ENCODE measurements at places on chromosomes 12 and 14.

- no peak for DNase-seq
Measured at GRCh38 chr12:47835006-47835830, 15.5 kb upstream of the HDAC7 start.

DNA sequence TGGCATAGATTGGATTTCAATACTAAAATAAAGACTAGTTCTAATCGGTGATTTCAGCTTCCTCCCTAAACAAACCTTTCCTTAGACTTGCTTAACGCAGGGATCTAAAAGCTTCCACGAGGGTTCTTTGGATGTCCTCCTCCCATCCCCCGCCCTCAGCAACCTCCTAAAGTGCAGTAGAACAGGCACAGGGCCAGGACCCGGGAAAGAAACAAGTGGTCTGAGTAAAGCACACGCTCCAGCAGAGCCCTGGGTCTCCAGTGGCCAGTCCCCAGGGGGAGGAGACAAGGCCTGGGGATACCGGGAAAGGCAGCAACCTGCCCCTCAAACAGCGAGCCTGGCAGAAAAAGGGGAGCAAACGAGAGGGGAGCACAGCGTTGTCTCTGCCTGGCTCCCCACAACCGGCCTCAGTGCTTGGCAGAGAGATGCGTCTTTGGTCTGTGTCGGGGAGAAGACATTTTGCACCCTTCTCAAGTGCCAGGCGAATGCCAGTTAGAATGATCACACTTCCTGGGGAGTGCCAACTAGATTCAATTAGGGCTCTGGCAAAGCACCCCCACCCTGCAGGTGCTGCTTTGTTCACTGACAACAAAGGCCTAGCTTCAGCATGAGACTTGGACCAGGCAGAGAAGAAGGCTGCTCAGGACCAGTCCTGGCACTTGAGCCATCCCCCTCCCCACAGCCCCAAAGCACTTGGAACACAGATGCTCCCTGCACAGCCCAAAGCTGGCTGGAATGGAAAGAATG lies 17.1 kb upstream of the SLC6A12 start:
- no peak for DNase-seq

- DNase-seq = no peak
Measured at GRCh38 chr12:50187084-50187900, 20.1 kb upstream of the CERS5 start.

DNA sequence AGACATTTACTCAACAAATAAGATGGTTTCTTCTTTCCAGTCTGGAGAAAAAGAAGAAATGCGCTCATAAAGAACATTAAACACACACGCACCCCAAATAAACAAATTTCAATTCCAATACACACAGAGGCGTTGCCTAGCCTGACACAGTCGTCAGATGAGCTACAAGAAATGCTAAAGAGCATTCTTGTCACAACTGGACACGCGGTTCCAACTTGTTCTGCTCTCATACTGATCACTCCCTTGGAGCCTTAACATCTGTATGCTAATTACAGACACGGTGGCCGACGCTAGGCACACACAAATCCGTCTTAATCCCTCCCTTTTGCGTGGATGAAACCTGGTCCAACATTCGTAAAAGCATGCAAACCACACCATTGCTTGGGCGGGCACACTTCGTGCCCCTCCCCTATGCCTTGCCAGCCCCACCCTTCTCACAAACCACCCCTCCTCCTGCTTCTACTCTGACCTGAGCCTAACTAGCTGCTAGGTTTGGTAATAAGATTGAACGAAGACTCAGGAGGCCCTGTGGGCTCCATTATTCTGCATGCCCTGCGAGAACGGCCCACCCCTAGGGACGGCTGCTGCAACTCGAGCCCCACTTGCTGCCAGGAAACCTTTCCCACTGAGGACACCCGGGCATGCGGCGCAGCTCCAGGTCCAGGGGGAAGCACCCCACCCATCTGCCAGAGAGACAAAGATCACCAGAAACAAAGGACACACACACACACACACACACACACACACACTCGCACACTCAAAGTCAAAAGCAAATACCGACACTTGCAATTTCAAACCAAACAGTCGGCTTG lies 1.2 kb downstream of the KCNK10 start:
- no peak for DNase-seq

DNA sequence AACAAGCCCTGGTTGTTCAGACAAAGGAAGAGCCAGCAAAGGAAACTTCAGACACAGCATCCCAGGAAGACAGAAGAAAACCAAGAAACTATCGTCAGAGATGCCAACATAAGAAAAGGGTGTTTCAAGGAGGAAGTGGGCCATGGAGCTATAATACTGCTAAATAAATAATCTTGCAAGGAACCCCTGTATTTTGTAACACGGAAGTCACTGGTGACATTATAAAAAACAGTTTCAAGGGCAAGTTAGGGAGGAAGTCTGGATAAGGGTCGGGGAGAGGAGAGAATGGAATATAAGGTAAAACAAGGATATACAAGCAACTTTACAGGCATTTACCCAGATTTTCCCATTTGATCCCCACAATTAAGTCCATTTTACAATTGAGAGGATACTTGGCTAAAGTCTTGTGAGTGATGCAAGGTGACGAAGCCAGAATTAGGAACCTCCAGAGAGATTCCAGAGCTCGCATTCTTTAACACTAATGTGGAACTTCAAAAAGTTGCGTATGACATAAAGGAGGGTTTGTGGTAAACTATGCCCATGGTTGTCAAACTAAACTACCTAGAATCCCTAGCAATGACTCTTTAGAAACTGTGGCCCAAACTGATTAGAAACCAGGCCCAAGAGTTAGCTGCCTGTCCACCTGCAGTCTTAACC lies 46.4 kb downstream of the PPM1H start:
- no peak for DNase-seq

DNA sequence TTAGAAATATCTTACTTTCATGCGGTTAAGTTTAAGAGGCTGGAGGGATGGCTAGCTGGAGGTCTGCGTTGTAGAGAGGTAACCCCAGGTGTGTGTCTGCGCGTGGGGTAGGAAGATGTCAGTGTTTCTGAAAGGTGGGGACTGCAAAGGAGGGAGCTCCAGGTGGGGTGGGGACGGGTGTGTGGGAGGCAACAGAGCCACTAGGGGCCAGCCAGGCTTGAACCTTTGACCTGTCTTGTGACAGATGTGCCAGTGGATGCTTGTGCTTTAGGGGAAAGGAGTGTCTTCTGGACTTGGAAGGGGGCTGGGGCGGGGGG lies 841 bp downstream of the GLI1 start:
- no peak for DNase-seq

- DNase-seq = no peak
Measured at GRCh38 chr12:120474616-120474960, 5.0 kb upstream of the SRSF9 start.

DNA sequence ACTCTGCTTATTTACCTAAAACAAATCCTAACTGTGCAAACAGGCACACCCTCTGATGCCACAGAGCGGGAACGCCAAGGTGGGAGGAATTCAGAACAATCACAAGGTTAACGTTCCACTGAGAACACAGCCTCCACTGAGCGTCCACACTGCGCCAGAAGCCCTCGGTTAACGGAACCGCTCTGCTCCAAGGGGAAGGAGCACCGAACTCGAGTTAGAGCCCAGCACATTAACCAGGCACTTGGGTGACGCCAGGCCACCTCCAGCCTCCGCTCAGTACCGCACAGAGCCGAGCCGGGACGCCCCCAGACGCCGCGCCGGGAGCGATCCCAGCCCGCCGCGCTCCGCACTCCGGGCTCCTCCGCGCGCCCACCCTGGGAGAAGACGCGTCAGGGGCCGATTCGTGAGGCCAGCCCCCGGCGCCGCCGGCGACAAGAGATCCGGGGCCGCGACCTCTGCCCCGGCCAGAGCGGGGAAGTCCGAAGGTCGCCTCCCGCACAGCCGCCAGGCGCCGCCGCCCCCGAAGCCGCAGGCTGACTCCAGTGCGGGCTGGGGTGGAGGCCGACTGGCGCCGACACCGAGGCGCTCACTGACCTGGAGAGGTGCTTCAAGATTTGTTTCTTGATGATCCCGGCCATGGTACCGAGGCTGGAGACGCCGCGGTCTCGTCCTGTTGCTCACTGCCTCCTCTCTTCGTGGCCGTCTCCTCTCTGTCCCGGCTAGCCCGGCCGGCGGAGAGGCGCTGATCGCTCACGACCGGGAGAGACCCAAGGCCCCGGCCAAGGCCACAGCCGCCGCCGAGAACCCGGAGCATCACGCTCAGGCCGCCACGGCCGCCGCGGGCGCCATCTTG lies 450 bp downstream of the BLTP3B start:
- peak; percentile 10 for DNase-seq

Measured in stimulated activated CD4-positive, alpha-beta T cell treated with anti-CD3 and anti-CD28 coated beads, Interleukin-1b, Interleukin-23, amount 100 ng/mL, for 1 hour (primary cell).